Stimulated activated CD4-positive, alpha-beta T cell treated with anti-CD3 and anti-CD28 coated beads, Interleukin-1b, Interleukin-23, amount 100 ng/mL, for 48 hours (primary cell): ENCODE measurements at places on chromosomes 12 and 14.

- DNase-seq, result no peak
Observed at GRCh38 chr14:63394841-63395240, 76.1 kb upstream of the GPHB5 start.

DNA sequence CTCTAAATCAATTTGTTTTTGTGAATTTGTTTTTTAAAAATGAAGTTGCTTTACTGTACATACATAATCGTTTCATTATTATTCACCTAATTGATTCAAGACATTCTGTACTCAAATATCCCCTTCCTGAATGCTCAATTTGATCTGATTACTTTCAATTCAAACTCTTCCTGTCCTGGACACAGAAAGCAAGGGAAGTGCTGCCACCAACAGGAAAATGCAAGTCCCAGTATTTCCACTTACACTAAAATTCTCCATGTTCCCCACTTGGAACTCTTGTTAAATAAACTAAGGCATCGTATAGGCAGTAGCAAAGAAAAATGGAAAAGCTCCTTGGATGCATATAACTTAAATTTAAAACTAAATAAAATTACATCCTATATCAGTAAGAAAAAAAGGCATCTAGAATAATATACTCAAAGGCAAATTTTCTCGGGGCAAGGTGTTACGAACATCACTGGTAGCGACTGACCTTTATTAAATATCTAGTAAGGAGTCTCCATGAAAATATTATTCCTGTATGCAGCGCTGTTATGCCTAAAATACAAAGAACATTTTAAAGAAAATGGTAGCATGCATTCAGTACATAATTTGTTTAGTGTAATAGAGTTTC lies 72.0 kb upstream of the DBX2 start:
- no peak for DNase-seq

DNA sequence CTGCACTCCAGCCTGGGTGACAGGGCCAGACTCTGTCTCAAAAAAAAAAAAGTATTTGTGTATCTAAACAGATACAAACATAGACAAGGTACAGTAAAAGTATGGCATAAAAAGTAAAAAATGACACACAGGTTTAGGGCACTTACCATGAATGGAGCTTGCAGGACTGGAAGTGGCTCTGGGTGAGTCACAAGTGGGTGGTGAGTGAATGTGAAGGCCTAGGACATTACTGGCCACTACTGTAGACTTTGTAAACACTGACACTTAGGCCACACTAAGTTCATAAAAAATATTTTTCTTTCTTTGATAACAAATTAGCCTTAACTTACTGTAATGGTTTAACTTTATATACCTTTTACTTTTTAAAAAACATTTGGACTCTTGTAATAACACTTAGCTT lies 38.0 kb upstream of the EIF5 start:
- no peak for DNase-seq

GRCh38 chr14:59339524-59340330 lies 125.5 kb downstream of the GPR135 start:
- DNase-seq, result no peak
